ENCODE measurements at places on chromosomes 6 and 20.
A peak's percentile ranks its signal among the peaks of the same experiment; 100 is the strongest.

DNA sequence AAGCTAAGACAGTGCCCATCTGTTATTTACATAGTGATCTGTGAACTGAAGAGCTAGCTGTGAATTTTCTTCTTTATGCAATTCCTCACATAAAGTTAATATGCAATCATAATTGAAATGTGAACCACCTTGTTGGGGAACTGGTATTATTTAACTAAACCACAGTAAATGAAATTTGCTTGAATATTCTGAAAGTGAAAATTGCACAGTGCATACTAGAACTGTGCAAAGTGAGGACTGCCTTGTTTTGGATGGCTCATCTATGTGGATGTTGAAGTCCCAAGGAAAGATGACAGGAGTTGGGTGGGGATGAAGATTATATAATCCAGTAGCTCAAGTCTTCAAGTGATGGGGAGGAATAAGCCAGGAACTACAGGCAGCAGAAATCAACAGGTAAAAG, 5.7 kb upstream of the PHF10 start:
- DNase-seq: no peak

GRCh38 chr6:7154341-7155139, 46.8 kb downstream of the RREB1 start:
- no peak for DNase-seq

GRCh38 chr6:1311400-1312202, at the start of gene FOXQ1:
Gene FOXQ1, plus strand, starts transcription at chr6:1312098. Its CDS starts 607 bp downstream, at chr6:1312705.
- DNase-seq: no peak

DNA sequence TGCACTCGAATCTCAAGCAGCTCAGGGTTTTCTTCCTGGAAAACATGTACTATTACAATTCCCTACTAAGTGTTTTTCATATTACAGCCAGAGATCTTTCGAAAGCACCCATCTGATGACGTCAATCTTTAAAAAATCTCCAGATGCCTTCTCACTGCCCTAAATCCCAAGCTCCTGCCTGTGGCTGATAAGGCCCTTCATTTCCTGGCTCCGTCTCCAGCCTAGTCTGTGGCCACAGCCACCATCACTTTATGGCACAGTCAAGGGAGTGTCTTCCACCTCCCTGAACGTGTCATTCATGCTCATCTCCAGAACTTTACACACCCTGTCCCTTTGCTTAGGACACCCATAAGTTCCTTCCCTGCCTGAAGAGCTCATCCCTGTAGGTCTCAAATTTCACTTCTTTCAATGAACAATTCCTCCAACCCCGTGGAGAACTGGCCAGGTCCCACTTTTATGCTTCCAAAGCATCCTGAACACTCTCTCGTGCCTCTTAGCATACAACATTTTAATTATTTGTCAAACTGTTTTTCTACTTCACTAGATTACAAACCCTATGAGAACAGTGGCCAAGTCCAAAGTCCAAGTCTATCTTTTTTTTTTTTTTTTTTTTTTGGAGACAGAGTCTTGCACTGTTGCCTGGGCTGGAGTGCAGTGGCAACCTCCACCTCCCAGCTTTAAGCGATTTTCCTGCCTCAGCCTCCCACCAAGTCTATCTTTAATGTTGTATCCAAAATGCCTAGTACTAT, 106.1 kb upstream of the AGPAT4 start:
- DNase-seq: no peak

GRCh38 chr6:11821781-11822180, 43.2 kb upstream of the ADTRP start:
- DNase-seq: no peak

DNA sequence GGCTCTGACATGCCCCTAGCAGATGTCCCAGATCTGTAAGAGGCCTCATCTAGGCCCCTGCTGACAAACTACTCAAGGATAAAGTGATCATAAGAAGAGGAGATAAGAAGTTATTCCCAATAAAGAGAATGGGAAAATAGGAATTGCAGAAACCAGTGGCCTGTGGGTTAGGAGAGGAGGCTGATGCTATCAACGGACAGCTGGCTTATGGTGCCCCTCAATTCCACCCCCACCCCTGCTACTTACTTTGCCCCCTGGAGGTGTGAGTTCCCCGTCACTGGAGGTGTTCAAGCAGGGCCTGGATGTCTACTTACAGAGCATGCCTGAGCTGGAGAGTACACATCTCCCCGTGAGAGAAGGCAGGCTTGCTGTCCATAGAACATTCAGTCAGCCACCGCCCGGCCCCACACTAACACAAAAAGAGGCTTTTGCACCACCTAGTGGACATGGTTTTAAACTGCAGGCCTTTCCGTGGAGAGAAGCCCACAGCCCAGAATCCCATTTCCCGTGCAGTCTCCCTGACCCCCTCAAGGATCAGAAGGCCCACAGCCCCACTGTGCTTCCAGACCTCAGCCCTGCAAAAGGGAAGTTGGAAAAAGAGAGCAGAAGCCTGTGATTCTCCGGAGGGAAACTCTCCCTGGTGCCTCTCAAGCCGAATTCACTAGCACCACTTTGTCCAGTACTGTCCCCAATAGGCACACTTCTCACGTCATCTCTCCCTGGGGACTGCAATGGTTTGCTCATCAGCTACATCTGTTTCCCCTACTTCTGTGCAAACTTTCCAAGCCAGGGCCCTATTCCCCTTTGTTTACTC, 23.8 kb upstream of the BNIP5 start:
- DNase-seq: peak; percentile 71

- no peak for DNase-seq
These were observed 8.9 kb downstream of the CD164 start for GRCh38 chr6:109373331-109373730.

GRCh38 chr6:42025066-42025844, 25.1 kb upstream of the TAF8 start:
- no peak for DNase-seq

GRCh38 chr6:111920578-111920977, 47.3 kb upstream of the FYN start:
- no peak for DNase-seq

GRCh38 chr20:10651227-10651990, 22.4 kb downstream of the JAG1 start:
- DNase-seq: no peak

DNA sequence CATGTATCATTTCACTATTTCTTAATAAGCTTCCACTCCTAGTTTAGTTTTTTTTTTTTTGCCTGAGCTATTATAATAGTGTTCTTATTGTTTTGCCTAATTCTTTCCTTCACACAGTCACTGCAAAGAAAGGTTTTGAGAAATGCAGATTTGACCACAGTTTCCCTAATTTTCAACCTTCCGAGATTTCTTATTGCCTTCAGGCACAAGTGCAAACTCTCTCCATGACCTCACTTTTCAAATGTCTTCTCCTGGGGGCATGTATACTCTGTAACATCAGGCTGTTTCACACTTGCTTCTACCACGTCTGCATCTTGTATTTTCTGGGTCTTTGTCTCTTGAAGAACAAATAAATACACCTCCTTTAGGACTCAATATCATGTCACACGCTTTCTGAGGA, 339.0 kb upstream of the CITED2 start:
- no peak for DNase-seq

DNA sequence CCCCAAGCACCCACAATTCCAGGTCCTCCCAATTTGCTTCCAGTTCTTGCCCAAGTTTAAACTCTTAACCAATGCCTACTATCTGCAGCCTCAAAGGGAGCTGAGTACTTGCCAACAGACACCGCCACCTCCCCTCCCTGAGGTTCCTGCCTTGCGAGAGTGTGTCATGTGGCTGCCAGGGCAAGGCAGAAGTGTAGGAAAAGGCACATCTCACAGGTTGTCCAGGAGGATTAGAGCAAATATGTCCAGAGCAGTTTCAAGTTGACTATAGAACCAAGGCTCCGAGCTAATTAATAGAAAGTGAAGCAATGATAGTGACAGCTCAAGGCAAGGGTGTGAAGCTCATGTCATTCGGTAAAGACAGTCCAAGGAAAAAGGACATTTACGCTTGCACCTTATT, 127.8 kb downstream of the ATXN1 start:
- DNase-seq: no peak

DNA sequence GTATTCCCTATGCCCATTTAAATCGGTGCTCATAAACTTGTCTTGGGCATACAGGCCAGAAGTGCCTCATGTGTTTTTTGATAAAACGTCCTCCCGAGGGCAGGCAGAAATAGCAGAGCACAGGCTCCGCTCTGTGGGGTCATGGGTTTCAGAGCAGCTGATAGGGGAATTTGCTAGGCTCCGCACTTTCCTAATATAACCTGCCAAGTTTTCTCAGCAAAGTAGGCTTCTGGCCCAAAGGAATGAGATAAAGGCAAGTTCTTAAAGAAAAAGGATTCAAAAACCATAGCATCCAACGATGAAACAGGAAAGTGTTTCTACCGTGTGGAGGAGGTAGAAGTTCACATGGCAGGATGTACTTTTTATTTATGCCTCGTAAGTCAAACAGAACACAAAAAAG, 69.8 kb upstream of the RALGAPA2 start:
- no peak for DNase-seq

DNA sequence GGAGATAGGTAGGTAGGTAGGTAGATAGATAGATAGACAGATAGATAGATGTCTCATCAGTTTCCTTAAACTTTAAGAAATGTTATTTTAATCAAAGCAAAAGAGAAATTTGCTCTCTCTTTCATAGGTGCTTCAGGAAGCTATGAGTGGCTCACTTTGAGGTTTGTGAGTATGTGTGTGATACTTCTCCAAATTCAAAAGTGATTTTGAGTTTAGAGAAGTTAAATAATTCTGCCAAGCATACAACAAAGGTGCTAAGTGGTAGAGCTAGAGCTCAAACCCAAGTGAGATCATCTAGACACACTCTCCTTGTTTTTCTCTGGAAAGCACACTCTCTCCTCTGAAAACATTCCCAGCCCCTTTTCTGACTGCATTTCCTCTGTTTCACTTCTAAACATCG, 156.2 kb downstream of the EDN1 start:
- DNase-seq: no peak

DNA sequence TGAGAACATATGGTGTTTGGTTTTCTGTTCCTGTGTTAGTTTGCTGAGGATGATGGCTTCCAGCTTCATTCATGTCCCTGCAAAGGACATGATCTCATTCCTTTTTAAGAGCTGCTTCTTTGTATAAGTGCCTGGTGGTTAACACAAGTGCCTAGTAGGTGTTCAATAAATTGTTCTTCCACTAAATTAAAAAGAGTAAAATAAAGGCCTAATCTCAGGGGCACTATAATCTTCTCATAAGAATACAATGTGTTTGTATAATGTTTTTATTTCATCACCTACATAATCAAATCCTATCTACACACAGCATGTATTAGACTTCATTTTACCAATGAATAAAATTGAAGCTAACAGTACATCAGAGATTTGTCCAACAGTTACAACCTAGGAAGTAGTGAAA, 252.7 kb downstream of the KHDC1L start:
- no peak for DNase-seq

DNA sequence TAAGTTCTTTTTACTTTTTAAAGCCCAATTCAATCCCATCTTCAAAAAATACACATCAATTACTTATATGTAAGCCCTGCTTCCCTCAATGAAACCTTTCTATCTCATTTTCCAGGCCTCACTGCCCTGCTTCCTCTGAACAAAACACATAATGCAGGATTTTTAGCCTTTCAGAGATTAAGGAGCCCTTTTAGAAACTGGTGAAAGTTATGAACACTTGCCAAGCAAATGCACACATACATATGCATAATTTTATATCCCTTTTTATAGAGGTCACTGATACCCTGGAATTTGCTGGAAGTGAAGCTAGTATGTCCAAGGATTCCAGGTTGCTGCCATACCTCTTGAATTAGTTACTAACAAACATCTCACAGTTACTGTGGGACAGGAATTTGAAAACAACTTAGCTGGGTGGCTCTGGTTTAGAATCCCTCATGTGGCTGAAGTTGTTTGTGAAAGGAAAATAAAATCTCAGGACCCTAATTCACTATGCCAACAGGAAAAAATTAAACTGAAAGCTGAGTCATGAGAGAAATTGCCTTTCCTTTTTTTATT, 75.8 kb downstream of the UBE3D start:
- DNase-seq: no peak

- no peak for DNase-seq
These were observed 30.6 kb upstream of the FOXC1 start for GRCh38 chr6:1579096-1579495.

GRCh38 chr6:16243055-16243454, 4.7 kb downstream of the GMPR start:
- peak; percentile 66 for DNase-seq

DNA sequence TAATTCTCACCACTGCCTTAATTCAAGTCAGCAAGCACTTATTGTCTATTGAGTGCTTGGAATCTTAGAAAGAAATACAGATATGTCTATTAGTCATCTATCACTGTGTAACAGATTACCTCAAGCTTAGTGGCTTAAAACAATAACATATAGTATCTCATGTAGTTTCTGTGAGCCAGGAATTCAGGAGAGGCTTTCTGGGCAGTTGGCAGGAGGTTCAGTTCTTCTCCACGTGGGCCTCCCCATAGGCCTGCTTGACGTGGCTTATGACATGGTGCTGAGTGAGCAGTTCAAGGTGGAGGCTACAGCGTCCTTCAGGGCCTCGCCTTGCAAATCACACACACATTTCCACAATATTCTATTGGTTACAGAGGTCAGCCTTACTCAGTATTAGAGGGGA, 69.7 kb downstream of the DTD1 start:
- DNase-seq: no peak

DNA sequence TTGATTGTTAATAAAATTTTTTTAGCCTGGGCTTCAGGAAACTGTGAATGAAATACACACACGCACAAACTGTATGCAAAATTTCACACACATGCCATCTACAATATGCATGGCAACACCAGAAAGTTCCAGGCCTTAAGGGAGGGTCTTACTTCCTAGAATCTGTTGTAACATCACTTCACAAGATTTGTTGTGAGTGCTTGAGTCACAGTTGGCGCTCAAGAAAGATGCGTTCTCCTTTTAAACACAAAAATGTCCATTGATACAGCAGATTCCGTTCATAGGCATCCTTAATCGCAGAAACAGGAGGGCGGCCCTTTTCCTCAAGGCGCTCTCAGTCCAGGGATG, 485 bp upstream of the RTF2 start:
- DNase-seq: no peak

DNA sequence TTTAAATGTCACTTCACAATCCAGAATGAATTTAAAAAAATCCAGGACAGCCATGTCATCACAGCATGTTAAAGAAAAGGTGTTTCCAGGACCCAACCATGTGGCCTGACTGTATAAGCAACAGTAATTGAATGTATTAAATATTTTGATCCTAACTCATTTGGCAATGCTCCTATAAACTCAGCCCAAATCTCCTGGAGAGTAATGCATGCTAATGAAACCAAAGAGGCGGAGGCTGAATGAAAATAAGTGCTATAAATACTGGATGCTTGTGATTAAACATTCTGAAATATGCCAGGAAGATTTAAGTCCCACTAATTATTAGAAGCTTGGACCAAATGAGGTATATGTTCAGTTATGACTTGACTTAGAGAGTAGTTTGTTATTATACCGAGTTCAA, 486.8 kb downstream of the FRK start:
- DNase-seq: no peak

GRCh38 chr6:43860285-43860684, 90.3 kb downstream of the VEGFA start:
- DNase-seq: no peak
